Small intestine (tissue), 16 donors: ENCODE measurements at places on chromosomes 5 and 9.

DNA sequence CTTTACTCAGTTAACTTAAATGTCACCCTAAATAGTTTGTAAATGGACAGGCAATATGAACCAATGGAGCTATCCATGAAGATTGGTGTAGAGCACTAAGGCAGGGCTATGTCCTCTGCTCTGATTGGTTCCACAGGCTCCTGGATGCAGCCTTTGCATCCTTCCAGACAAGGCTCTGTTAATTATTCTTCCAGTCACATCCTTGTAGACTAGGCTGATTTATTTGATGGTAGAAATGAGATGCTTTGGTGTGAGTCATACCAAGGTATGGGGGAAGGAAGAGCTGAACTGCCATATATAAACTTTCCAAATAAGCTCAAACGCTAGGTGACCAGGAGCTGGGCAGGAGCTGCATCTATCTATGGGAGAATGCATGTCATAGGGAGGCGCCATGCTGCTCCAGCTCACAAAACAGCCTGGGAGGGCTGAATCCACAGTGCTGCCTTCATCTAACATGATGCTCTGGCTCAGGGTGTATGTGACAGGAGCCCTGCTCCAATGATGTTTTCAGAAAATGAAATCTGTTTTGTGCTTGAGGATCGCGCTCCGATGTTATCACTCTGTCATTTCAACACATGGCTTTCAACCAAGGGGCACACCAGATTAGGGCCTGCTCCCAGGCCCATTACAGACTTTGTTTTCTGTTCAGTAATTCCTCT, 818.0 kb upstream of the ZNF608 start:
- no peak overlapping the region for H3K27ac ChIP-seq
- no peak overlapping the region for H3K4me3 ChIP-seq
- no peaks in the 10 kb centered on the region for H3K27me3 ChIP-seq
- no peaks in the 10 kb centered on the region for H3K36me3 ChIP-seq

DNA sequence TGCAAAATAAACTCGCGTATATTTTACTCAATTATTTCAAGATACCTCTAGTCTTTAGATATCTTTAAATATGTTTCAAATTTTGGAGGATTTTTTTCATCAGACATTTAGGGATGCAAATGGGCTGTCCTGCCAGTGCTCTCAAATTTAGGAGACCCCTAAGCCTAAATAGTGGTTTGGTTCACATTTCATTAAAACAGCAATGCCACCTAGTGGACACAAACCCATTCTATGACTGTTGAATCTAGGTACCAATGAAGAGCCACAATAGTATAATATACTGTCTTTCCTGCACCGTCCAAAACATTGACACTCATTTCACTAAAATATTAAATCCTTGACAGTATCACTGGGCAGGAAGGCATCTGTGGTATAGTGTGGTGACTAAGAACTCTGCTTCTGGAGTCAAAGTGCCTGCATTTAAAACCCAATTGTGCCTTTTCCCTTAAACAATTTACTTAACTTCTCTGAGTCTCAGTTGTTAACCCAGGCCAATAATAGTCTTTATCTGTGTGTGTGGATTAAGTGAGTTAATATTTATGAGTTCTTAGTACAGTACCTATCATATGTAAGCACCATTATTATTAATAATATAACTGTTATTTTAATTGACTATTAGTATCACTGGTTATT, 148.0 kb downstream of the RORB start:
- H3K27ac ChIP-seq, result no peak overlapping the region
- no peak overlapping the region for H3K4me3 ChIP-seq
- H3K36me3 ChIP-seq, result no peaks in the 10 kb centered on the region
- peaks cover 15% of the 10 kb centered on the region for H3K4me1 ChIP-seq
- peak; percentile 9 for DNase-seq

- no peaks in the 10 kb centered on the region for H3K36me3 ChIP-seq
- no peaks in the 10 kb centered on the region for H3K4me1 ChIP-seq
- no peaks in the 10 kb centered on the region for H3K27me3 ChIP-seq
- DNase-seq, result no peak
- no peak overlapping the region for H3K27ac ChIP-seq
Measured at GRCh38 chr5:21661184-21661583, 1192.0 kb downstream of the CDH12 start.

GRCh38 chr5:96031811-96032261, 70.2 kb upstream of the ELL2 start:
- H3K4me1 ChIP-seq, result no peaks in the 10 kb centered on the region
- no peaks in the 10 kb centered on the region for H3K36me3 ChIP-seq
- no peak overlapping the region for H3K4me3 ChIP-seq
- no peak for DNase-seq
- no peaks in the 10 kb centered on the region for H3K27me3 ChIP-seq

DNA sequence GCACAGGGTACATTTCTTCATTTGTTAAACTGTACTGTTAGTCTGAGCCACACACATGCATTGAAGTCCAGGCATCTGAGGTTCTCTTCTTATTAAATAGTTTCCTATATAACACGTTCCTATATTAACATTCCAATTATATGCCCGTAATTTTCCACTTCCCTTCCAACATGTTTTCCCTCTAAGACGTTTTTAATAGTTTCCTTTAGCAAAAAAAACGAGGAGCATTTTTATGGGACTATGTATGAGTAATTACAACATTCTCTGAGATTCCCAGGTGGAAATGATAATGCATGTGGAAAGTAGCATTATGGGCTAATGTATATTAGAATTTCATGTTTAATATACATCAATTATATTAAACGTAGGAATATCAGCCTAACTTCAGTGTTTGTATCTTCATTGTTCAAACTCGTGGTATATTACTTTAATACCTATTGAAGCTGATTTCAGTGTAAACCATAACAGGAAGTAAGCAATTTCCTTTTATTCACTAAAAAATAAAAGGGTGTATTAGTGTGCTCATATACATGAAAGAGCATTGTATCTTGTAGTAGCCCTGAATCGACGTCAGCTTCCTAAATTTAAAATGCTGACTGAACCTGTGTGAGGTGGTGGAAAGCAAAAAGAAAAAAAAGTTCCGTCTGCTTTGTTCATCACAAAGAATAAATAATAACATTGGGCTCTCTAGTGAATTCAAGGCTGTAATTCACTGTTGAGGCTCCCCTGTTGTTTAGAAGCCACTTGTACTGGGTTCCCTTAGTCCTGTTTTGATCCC, 11.3 kb downstream of the SMARCA2 start:
- H3K4me1 ChIP-seq, result no peaks in the 10 kb centered on the region
- H3K27me3 ChIP-seq, result no peaks in the 10 kb centered on the region
- no peak for DNase-seq
- H3K36me3 ChIP-seq, result peaks cover 5% of the 10 kb centered on the region
- H3K4me3 ChIP-seq, result no peak overlapping the region
- H3K27ac ChIP-seq, result no peak overlapping the region

- H3K27me3 ChIP-seq, result no peaks in the 10 kb centered on the region
- H3K27ac ChIP-seq, result no peak overlapping the region
Measured at GRCh38 chr5:3287516-3287915, 308.1 kb upstream of the IRX1 start.

DNA sequence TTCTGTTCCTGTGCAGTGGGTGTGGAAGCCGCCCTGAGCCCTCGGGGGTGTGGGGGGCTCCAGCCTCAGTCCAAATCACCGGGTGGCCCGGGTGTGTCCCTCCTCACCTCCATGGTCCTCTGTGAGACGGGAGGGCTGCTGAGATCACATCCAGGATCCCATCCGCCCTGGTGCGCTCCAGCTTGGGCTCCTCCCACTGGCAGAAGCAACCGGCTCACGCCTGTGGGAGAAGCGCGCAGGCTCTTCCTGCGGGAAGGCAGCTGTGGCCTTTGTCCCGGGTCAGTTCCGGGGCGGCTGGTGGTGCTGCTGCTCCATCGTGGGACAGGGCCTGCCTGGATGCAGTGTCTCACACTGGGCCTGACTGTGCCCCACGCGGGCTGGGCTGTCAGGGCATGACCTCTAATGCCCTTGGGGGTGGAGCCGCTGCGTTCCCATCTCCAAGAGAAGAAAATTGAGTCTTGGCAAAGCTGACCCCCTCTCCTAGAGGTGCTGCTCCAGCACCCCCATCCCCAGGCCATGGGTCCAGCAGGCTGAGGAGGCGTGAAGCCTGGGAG, 18.5 kb downstream of the OLFM1 start:
- no peak for DNase-seq
- no peaks in the 10 kb centered on the region for H3K27me3 ChIP-seq
- H3K4me3 ChIP-seq, result no peak overlapping the region
- no peak overlapping the region for H3K27ac ChIP-seq
- H3K36me3 ChIP-seq, result no peaks in the 10 kb centered on the region

DNA sequence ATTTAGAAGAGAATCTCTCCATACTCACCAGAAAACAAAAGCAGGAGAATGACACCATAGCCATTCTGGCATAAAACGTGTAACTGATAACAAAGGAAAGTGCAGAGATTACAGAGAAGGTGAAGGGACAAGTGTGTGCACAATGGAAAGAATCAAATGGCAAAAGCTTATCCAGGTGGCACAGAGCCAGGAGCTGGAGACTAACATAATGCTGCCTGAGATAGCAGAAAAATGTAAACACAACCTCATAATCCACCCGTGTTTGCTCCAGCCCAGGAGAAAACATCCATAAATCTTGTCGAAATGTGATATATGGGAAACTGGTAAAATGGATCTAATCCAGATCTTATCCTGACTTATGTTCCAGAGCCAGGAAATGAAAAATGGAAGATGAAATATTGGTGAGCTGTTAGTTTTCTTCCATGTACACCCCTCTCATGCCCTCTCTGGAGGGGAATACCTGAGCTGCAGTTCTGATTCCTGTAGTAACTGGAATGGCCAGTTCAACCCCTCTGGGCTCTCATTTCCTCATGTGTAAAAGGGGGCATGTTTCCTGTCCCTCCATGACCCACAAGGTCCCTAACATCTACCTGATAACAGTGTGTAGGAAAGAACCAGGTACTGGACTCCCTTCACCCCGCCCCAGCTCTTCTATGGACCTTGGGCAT, 212.3 kb upstream of the DAPK1 start:
- peak; percentile 11 for DNase-seq
- no peak overlapping the region for H3K4me3 ChIP-seq
- no peaks in the 10 kb centered on the region for H3K27me3 ChIP-seq
- no peaks in the 10 kb centered on the region for H3K4me1 ChIP-seq
- H3K27ac ChIP-seq, result no peak overlapping the region
- no peaks in the 10 kb centered on the region for H3K36me3 ChIP-seq

DNA sequence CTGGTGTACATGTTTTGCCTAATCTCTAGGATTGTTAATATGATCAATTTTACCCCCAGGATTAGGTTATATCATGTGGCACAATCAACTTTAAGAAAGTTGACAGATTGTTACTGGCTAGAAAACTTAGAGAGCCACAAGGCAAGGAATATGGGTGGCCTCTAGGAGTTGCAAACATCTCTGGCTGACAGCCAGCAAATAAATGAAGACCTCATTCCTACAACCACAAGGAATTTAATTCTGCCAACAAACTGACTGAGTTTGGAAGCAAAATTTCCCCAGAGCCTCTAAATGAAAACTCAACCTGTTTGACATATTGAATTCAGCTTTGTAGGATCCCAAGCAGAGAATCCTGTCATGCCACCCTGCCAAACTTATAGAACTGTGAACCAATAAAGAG, 196.4 kb upstream of the PTGER4 start:
- no peaks in the 10 kb centered on the region for H3K27me3 ChIP-seq
- H3K36me3 ChIP-seq, result no peaks in the 10 kb centered on the region
- H3K27ac ChIP-seq, result no peak overlapping the region

GRCh38 chr5:139708434-139708861, 60.3 kb downstream of the CXXC5 start:
- H3K36me3 ChIP-seq, result no peaks in the 10 kb centered on the region
- peaks cover 2% of the 10 kb centered on the region for H3K27me3 ChIP-seq
- peak; percentile 30 for DNase-seq
- peak overlapping the region; percentile 68 for H3K27ac ChIP-seq
- no peaks in the 10 kb centered on the region for H3K4me1 ChIP-seq

- no peaks in the 10 kb centered on the region for H3K27me3 ChIP-seq
- no peaks in the 10 kb centered on the region for H3K4me1 ChIP-seq
- no peak for DNase-seq
- no peaks in the 10 kb centered on the region for H3K36me3 ChIP-seq
- no peak overlapping the region for H3K27ac ChIP-seq
- no peak overlapping the region for H3K4me3 ChIP-seq
Measured at GRCh38 chr5:80057921-80058320, 22.8 kb downstream of the THBS4 start.

DNA sequence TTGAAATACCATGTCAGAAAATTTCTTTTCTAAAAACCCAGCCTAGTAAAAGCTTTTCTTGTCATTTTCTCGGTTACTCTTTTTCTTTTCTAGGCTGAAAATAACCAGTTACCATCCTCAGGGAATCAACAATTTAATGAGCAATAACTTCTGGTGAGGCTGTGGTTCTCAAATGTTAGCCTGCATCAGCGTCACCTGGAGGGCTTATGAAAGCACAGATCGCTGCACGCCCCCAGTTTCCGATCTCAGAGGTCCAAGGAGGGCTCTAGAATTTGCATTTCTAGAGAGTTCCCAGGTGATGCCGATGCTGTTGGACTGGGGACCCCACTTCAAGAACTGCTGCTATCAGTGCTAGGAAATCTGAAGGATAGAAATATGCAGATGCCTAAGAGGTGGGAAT, 28.9 kb upstream of the TLE1 start:
- no peak for DNase-seq
- H3K4me3 ChIP-seq, result no peak overlapping the region

GRCh38 chr5:149796030-149796429, 65.9 kb downstream of the PPARGC1B start:
- peak overlapping the region; percentile 17 for H3K27ac ChIP-seq
- no peak for DNase-seq
- H3K4me3 ChIP-seq, result no peak overlapping the region
- H3K27me3 ChIP-seq, result no peaks in the 10 kb centered on the region
- H3K4me1 ChIP-seq, result peaks cover 13% of the 10 kb centered on the region

DNA sequence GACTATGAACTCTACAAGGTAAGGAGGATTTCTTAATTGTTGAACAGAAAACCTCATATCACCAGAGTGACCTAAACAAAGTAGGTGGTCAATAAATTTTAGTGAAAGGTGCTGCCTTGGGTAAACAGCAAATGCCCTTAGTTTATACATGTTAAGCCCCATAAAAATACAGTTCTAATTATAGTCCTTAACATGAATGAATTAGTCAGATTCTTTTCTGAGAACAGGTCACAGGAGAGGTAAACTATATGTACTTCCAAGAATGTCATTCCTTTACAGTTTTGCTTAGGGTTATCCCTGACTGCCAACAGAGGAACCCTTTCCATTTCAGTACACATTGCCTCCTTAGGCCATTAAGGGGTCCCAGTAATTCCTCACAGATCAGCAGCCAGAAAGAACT, 64.9 kb downstream of the PLPP1 start:
- no peaks in the 10 kb centered on the region for H3K27me3 ChIP-seq
- H3K4me1 ChIP-seq, result peaks cover 11% of the 10 kb centered on the region
- no peak overlapping the region for H3K27ac ChIP-seq
- no peak overlapping the region for H3K4me3 ChIP-seq
- peaks cover 4% of the 10 kb centered on the region for H3K36me3 ChIP-seq
- DNase-seq, result no peak

DNA sequence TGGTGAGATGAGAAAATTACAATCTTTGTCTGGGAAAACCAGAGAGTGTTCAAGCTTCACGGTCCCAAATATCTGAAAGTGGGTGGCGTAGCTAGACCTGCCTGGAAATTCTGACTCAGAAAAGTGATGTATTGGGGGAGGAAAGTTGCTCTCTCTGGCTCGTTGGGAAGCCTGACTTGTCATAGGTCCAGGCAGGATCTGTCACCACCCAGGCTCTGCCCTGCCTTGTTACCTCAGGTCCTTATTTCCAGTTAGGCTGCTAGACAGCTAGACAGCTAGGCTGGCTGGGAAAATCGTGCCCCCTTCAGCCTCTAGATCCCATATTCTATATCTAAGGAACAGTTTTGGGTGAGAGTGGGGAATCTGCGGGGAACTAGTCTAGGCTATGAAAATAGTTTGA, 41.0 kb upstream of the HCN1 start:
- no peaks in the 10 kb centered on the region for H3K27me3 ChIP-seq
- H3K4me3 ChIP-seq, result no peak overlapping the region
- H3K4me1 ChIP-seq, result no peaks in the 10 kb centered on the region
- H3K27ac ChIP-seq, result no peak overlapping the region
